ENCODE measurements at places on chromosomes 16 and 17.

GRCh38 chr17:2789700-2790099, 6.5 kb upstream of the RAP1GAP2 start:
- no peak for DNase-seq

DNA sequence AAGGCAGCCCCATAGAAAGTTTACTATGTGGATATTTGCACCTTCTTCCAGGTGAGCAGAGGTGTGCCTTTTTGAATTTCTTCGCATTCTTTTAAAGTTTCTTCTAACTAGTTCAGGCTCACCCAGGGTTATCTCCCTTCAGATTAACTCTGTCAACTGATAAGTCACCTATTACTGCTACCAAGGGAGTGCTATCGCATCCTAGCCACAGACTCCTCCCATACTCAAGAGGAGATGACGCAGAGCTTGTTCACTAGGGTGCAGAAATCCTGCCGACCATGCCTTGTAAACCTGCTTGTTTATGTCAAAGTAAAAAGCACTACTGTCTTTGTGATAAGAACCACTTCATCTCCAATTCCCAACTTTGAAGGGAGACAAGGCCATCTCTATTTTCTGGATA, 390.1 kb downstream of the RBFOX1 start:
- DNase-seq: no peak

DNA sequence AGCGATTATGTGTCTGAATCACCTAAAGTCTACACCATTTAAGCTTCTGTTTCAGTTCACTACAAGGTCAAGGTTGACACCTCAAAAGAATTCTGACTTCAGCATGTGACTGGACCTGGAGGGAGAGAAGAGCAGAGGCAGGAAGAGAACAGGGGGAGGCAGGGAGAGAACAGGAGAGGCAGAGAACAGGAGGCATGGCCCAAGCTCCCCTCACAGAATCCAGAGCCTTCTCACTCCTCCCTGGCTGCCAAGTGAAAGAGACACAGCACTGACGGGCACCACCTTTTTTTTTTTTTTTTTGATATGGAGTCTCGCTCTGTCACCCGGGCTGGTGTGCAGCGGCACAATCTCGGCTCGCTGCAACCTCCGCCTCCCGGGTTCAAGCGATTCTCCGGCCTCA, 11.4 kb downstream of the GGA2 start:
- DNase-seq: no peak

DNA sequence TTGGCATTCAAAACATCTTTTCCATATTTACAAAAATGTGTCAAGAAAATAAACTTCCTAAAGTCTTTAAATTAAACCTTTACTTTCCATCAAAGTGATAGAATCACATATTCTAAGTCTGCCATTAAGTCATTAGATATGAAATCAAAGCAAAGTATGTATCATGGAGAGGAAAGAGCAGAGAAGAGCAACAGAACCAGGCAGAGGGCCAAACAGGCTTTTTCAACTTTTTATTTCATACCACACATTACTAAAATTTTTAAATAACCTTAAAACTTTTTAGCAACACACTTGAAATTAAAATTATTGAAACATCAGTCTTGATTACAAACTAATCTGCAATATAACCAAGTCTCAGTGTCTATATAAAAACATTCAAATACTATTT, 13.8 kb downstream of the SIAH1 start:
- DNase-seq: no peak

GRCh38 chr16:79899316-79899715, 298.8 kb upstream of the MAF start:
- DNase-seq: no peak

- DNase-seq: no peak
These were observed 479.1 kb upstream of the RBFOX1 start for GRCh38 chr16:6853565-6853964.

GRCh38 chr17:68133346-68134045, 98.0 kb downstream of the KPNA2 start:
- no peak for DNase-seq

- DNase-seq: peak; percentile 96
These were observed 12.4 kb downstream of the SGCA start for GRCh38 chr17:50177983-50178834.

DNA sequence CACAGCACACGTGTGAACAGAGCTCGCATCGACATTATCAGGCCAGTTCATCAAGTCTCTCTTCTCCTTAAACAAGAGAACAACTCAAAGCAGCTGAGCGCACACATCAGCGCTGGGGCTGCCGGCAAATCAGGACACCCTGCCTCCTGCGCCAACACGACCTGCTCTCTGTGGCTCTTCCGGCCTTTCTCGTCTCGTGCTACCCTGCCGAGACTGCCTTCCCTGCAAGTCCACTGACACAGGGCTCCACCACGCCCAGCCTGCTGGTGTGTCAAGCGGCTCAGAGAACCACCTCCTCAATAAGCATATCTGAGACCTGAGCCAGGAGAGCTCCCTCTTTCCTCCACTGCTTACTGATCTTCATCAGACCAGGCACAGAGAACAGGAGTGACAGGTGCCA, 96.9 kb downstream of the ZNF778 start:
- DNase-seq: peak; percentile 58

DNA sequence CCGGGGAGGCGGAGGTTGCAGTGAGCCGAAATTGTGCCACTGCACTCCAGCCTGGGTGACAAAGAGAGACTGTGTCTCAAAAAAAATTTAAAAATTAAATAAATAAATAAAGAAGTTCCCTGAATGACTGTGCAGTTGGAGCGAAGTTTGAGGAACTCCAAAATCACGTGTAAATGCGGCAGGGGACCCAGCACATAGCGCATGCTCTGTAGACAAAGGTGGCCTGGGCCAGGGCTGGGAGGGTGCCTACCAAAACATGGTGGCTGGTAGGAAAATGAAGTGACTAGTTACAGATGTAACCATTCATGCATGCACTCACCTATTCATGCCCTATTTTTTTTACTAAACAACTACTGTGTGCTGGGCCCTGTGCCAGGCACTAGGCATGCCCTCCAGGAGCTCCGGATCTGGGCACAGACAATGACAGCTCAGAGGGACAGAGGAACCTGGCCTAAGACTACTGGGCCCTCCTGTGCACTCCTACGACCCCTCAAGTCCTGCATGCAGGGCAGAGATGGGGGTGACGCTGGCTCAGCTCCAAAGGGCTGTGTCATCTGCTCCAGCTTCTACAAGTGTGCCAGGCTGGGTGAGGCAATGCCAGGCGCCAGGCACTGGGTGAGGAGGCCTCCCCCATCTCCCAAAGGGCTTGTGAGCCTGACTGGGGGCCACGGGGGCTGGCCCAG, 65.3 kb downstream of the RMI2 start:
- DNase-seq: peak; percentile 90

DNA sequence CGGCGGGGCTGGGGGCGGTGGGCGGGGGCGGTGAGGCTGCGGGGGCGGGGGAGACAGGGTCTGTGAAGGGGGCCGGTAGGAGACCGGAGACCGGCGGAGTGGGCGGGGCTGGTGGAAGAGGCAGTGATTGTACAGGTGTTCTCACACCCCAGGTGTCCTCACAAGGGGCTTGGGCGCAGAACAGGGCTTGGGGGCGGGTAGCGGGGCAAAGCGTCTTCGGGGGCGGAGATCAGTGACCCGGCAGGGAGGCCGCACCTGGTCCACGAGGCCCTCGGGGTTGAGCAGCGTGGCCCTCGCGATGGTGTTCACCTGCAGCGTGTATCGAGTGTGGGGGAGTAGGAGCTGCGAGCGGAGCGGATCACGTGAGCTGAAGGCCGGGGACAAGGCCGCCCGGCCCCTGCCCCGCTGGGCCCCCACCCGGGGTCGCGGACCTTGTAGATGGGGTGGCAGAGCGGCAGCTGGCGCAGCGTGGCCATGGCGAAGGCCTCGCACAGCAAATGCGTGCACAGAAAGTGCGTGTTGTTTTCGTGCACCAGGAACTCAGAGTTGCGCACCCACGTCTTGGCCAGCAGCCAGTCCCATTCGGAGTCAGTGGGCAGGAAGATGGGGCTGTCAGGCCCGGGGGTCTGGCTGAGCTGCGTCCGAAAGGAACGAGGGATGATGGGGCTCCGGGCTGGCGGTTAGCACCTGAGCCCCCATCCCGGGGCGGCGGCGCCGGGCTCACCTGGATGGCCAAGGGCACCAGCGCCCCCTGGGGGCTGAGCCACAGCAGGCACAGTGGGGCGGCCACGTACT, 8.5 kb downstream of the ALOXE3 start:
- DNase-seq: peak; percentile 60

- peak; percentile 73 for DNase-seq
These were observed 1.0 kb upstream of the IGF2BP1 start for GRCh38 chr17:48995974-48996721.

GRCh38 chr16:50899951-50900350, 158.1 kb downstream of the CYLD start:
- DNase-seq: no peak

DNA sequence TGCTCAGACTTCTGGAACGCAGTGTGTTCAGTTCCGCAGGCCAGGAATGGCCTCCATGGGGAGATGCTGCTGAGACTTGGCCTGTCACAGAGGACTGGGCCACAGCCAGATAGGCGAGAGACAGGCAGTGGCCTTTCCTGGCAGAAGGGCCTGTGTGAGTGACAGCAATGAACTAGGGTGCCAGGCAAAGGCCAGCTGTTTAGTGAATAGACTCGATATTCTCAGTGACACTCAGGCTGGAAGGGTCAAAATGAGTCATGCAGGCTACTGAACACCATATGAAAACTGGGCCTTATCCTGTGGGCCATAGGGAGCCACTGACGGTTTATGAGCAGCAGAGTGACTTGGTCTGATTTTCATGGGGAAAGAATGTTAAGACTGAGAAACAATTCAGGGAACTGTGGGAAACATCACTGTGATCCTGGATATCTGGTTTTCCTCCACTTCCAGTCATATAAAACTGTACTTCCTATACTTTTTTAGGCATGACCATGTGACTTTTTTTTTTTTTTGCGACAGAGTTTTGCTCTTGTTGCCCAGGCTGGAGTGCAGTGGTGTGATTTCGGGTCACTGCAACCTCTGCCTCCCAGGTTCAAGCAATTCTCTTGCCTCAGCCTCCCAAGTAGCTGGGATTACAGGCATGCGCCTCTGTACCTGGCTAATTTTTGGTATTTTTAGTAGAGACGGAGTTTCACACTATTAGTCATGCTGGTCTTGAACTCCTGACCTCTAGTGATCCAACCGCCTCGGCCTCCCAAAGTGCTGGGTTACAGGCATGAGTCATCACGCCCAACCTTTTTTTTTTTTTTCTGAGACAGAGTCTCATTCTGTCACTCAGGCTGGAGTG, 5.2 kb upstream of the NUBP1 start:
- no peak for DNase-seq

All from osteoblast (primary cell).